Nephron progenitor cell (in vitro differentiated cells): ENCODE measurements at places on chromosomes 2 and 18.
A peak's percentile ranks its signal among the peaks of the same experiment; 100 is the strongest.

- no peak for DNase-seq
These were observed 49.2 kb downstream of the ICA1L start for GRCh38 chr2:202822411-202822810.

GRCh38 chr18:76889091-76889699, 66.8 kb downstream of the ZNF236 start:
- no peak for DNase-seq

DNA sequence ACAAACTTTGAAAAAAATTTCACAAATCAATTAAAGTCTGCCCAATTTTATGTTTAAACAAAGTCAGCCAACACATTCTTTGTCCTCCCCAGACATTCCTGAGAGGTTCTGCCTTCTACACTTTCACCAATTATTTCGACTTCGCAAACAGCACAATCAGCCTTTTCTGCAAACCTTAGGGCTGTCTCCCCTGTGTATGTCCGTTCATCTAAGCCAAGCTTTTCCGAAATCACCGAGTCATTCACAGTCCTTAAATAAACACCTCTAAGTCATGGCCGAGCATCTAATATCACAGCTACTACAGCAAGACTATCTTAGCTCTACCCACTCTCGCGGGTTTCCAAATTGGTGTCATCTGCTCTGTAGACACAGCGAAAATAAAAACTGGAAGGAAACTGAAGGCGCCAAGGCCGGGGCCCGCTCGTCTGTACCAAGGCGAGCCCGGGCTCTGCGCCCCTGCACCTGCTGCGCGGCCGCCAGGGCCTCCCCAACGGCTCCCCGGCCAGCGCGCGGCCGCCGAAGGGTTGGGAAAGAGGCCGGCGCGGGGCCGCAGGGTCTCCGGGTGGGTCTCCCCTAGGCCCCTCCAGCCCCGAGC, 730 bp downstream of the ODC1 start:
- DNase-seq, result no peak

DNA sequence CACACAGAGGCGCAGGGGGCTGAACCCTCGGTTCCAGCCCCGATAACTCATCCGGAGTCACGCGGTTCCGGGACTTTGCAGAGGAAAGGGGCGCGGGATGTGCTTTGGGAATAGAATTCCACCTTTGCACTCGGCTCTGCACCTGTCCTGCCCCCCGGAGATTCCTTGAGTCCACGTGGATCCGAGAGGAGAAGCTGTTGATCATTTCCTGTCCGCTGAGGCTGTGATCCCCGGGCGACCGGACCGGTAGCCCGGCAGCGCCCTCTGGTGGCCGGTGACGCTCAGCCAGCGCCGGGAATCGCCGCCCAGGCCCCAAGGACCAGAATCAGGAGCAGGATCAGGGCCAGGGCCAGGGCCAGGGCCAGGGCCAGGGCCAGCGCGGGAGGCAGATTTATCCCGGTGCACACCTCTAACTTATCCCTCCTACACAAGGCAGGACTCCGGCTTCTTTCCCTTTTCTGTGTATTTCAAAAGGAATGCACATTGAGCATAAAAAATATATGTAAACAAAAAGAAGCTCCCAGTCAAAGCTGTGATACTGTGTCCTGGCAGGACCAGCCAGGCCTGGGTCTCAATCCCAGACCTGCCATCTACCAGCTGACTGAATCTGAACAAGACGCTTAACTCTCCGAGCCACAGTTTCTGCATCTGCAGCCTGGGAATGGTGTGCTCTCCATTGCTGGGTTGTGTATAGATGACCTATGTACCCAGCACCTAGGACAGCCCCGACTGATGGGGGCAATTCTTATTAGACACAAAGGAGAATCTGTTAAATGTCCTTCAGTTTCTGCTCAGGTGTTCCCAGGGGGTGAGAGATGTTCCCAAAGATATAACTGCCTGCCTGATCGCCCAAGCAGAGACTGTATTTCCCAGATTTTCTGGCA, 8.5 kb upstream of the SPATA3 start:
- DNase-seq, result peak; percentile 94

- no peak for DNase-seq
These were observed 118.1 kb upstream of the MSH6 start for GRCh38 chr2:47664817-47665216.
